Mucosa of descending colon (tissue), 3 donors: ENCODE measurements at places on chromosomes 4 and X. TPM values are rescaled to one million over a fixed set of nuclear protein-coding genes. Genes with fewer than 3 reads are reported as not detected.

RPA4 gene
- 1.3 TPM for total RNA-seq

DNA sequence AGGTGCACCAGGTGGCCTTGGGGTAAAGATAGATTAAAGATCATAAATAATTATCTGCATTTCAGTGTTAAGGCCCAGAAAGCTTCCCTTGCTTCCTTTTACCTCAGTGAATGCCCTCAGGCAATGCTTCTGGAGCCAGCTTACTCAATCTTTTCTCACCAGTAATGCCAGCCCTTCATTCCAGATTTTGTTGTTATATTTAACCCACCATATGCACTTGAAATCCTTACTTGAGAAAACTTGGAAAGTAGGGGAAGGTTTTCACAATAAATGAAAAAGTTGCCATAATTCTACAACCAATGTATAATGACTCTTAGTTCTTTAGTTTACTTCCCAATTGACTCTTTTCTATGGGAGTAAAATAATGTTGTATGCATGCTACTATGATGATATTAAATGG is 17.1 kb upstream of the PBDC1 start:
- DNase-seq: no peak

DNA sequence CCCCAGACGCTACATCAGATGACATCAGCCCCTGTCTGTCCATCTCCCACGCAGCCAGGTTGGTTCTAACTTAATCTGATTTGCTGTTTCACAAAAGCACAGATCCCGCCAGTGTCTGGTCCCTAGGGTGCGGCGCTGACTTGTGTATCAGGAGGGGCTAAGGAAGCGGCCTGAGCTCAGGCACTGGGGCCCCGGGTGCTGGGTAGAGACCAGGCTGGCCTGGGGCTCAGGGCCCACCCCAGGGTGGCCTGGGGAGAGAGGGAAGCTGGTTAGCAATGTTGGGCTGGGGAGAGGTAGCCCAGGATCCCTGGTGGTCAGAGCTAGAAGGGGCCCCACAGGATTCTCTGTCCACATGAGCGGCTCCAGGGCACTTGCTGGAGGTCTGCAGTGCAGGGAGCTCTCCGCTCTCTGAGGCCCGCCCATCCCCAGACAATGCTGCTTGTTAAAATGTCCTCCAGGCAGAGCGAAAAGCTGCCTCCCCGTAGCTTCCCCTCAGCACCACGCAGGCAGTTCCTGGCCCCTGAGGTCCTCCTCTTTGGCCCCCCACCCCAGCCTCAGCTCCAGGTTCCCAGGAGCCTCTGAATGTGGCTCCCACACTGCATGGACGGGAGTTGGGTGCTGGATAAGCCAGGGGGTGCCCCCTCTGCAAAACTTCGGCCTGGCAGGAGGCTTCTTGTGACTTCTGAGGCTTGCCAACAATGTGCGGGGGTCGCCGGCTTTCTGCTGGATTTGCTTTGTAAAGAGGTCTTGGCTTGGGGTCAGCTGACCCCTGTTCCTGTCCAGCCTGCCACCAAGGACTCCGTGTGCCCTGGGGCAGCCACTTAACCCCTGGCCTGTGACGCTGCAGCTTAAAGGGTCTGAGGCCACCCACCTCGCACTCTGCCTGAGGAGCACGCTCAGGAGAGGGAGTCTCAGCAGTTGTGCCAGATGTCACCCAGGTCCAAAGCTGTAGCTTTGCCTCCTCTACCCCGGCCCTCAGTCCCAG is 112.9 kb downstream of the CPZ start:
- DNase-seq: no peak

DNA sequence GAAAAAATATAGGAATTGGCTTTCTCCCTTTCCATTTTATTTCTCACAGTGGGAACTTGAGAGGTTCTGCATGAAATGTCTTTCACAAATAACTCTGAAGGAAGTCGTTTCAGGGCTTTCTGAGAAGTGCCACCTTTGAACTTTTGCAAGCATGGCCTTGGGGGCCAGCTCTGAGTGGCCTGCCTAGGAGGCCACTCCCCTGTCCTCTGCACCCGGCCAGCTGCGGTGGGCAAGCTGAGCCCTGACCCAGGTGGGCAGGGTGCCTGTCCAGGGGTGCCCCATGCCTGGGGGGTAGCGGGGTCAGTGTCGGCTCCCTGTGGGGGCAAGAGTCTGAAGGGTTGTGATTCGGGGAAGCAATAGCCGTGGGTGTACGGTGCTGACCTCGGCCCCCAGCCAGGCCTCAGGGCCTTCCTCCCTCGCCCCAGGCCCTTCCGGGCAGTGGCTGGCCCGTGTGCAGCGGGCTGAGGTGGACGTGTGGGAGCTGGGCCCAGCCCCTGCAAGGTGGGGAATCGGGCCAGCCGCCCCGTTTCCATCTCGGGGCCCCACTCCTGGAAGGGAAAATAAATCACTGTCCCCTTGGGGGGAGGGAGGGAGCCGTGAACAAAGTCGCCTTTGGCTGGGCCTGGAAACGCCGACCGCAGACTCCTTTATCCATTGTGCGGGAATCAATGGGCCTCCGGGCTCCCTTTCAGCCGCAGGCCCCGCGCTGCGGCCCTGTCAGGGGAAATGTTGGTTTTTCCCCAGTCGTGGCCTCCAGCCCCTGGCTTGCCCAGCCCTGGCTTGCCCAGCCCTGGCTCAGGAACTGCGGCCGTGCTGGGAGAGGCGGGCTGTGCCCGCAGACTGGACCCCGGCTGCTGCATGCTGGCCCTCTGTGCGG is 3.1 kb downstream of the FGFRL1 start:
- DNase-seq: no peak

- DNase-seq: no peak
Measured at GRCh38 chr4:185194924-185195888, 8.6 kb downstream of the CFAP97 start.

- DNase-seq: no peak
Measured at GRCh38 chr4:142447009-142447408, 399.1 kb downstream of the INPP4B start.

DNA sequence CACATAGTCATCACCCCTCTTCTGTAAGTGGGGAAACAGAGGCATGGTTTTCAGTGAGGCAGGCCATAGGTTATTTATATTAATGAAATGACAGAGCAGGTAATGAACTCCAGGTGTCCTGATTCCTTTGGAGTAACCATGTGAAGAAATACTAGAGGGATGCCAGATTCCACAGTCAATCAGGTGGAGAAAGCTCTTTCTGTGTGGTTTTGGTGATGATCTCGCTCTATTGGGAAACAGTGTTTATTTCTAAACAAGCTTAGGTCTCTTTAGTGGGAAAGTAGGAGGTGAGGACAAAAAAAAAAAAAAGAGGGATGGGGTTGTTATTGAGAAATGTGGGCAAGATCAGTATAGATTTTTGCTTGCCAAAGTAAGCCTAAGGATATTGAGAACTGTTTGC is 12.2 kb downstream of the DOCK11 start:
- DNase-seq: no peak

DNA sequence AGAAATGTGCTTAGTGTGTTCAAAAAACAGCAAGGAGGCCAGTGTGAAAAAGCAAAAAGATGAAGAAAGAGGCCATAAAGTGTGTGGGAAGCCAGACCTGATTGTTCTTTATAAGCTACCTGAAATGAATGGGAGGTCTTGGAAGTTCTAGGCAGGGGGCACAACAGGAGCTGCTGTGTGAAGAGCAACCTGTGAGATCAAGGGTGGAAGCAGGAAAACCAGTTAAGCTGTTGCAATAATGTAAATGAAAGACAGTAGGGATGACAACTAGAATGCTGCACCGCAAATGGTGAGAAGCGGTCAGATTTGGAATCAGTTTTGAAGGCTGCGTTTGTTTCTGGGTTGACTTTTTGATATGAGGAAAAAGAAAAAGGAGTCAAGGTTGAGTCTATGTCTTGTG is 123.5 kb downstream of the TMEM144 start:
- no peak for DNase-seq

- DNase-seq: no peak
Measured at GRCh38 chr4:155572106-155572703, 94.4 kb upstream of the GUCY1A1 start.

- DNase-seq: no peak
Measured at GRCh38 chr4:139918591-139918990, 235.4 kb downstream of the MAML3 start.

DNA sequence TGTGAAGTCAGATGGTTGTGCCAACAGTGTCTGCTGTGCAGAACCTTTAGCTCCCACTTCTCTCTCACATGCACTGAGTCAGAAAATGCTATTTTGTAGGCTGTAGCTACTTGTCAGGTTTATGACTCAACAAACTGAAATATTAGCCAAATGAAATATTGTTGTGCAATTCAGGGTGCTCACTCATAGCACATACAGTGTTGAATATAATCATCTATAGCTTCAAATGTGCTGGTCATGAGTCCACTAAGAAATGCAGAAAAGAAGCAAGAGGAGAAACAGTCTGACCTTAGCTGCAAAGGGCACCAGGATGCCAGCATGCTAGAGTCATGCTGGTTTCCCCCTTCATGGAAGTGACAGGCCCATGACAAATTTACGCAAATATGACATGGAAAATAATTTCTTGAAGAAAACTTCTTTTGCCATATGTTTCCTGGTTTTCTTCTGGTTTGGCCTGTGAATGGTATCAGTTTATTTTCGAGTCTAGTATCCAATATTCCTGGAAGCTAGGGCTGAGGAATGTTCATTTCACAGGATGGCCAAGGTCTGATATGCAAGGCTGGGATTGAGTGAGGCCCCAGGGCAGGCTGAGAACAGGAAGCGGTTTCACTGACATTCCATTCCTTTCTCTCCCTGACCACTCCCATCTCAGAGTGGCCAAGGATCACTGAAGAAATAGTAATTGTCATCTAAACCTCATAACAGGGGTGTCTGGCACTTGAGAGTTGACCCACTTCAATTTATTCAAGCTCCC is 10.3 kb upstream of the CXCL2 start:
- DNase-seq: no peak

DNA sequence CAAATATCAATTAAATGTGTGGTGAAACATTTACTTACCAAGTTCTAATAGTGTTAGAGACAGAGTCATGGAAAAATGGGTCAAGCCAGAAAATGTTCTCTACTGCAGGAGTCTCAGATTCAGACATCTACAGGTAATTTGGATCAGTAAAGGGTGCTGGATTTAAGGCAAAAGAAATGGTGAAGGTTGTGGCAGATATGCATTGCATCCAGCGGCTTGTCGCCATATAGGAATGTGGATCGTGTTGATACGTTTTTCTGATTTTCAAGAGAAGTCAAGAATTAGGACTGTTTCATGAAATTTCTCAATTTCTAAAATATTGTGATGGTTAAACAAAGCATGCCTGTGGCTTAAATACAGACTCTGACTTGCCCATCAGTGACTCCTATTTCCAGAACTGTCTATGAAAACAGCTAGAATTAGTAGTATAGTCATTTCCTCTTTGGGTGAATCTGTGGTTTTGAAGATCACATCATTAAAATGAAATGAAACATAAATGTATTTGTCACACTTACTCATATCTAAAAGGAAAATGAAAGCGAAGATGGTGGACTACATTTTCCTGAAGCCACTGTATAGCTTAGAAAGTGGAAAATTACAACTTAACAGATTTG is 110.1 kb upstream of the VEGFC start:
- no peak for DNase-seq

SHISA3 gene
- 1.6 TPM for total RNA-seq

DNA sequence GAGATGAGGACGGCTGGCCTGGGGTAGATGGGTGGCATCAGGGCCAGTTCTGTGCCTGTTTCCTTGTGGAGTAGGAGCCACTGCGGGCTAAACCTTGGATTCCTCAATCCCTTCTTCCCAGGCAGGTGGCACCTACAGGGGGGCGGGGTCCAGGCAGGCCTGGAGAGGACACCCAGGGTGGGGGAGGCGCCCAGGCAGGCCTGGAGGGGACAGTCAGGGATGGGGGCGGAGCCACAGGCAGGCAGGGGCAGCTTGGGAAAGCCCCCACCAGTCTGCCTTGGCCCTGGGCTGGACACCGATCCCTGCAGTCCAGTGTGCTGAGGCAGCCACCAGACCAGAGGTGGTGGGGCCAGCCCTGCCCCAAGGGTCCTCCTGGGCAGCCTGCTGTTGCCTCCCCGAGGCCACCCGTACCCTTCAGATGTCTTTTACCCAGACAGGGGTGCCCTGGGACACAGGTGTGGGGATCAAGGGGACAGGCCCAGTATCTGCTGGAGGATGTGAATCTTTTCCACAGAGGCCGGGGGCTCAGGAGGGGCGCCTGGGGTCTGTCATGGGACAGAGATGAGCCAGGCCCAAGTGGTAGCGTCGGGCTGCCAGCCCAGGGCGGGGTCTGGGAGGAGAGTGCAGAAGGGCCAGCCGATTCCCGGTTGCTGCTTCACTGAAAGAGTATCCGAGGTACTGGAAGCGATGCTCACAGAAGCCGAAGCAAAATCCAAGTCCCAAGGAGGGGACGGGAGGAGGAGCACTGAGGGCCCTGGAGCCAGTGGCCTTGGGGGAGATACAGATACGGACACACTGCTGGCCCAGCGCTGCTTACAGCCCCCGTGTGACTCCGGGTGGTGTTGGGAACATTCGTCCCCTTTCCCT is 34.5 kb downstream of the LRPAP1 start:
- no peak for DNase-seq

GRCh38 chrX:110417128-110417527 is 58.5 kb downstream of the RTL9 start:
- DNase-seq: no peak

- no peak for DNase-seq
Measured at GRCh38 chr4:148495463-148495862, 53.2 kb upstream of the NR3C2 start.

DNA sequence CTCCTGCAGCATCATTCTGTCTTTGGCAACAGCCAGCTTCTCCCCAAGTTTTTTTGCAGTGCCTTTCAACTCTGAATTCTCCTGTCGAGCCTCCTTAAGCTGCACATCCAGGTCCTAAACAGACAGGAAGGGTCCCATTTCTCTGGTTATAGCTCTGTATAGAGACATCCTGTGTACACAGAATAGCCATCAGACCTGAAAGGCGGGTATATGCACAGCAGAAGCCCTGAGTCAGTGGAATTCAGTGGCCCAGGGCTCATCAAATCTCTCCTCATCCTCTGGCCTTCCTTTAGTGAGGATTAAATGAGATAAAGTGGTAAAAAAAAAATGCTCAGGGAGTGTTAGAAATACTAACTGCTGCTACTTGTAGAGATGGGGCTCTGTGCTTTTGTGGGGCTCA is 73.8 kb downstream of the FAM184B start:
- no peak for DNase-seq
